Activated CD4-positive, alpha-beta memory T cell treated with anti-CD3 and anti-CD28 coated beads, Interleukin-2, amount 10 ng/mL, durations not matched to agents 7 days and 5 days (primary cell): ENCODE measurements at places on chromosomes 2 and 18. TPM values are rescaled to one million over a fixed set of nuclear protein-coding genes. Genes with fewer than 3 reads are reported as not detected.

Gene SMPD4
- 58.2 TPM for total RNA-seq

GRCh38 chr2:233798335-233799086, 20.4 kb downstream of the MROH2A start:
- peak; percentile 7 for DNase-seq

Gene ZC3H6
- total RNA-seq, result 14.7 TPM

- DNase-seq, result no peak
Observed at GRCh38 chr18:28716338-28716737, 539.4 kb upstream of the CDH2 start.

DNA sequence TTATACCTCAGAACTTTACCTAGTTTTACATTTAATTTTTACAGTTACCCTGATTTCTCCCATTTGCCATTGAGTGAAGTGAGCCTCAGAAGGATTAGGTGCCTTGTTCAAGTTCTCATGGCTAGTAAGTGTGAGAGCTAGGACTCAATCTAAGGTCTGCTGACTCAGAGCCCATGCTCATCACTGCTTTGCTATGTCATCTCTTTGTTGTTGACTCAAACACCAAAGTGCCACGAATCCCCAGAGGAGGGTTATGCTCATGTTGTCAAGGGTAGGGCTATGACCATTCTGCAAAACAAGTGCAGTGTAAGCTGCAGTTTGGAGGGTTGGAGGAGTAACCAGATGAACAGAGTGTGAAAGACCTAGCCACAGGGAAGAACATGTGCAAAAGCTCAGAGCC, 185.4 kb upstream of the SKOR2 start:
- no peak for DNase-seq

Gene BCL2
- 102 TPM for total RNA-seq

DNA sequence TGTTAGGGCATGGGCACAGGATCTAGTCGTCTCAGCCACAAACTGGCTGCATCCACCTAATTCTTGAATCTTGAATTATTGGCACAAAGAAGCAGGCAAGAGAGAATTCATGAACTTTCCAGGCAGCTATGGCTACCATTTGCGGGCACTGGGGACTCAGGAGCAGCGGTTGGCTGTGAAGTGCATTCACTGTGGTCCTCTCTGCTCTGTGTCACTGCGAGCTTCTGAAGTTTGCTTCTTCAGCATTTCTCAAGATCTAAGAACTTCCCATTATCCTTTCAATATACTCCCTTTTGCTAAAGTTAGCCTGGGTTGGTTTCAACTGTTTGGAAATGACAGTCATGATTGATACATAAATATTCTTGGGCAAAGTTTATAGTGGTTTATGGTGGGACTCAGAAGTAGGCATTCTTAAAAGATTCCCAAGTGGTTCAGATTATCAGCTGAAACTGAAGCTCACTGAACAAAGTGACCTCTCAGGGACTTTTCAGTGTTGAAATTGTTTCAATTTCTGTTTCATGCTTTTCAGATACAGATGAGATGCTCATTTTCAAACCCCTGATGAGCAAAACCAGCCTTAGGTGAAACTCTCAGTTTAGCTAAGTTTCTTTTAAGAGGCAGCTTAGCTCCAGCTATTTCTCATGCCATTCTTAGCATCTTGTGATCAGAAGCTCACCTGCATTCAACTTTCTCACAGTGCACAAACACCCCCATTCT, 1258.3 kb upstream of the GYPC start:
- DNase-seq, result no peak

- DNase-seq, result no peak
Observed at GRCh38 chr18:36532815-36533214, 235.3 kb downstream of the FHOD3 start.

GRCh38 chr2:171811245-171811628, 82.8 kb downstream of the SLC25A12 start:
- no peak for DNase-seq
